Stimulated activated CD4-positive, alpha-beta T cell treated with anti-CD3 and anti-CD28 coated beads, Interleukin-1b, Interleukin-23, amount 100 ng/mL, for 4 hours (primary cell): ENCODE measurements at places on chromosomes 7 and 10.

GRCh38 chr10:113162960-113163359 is 212.9 kb downstream of the TCF7L2 start:
- DNase-seq, result no peak

- no peak for DNase-seq
These were observed 144.1 kb downstream of the NRP1 start for GRCh38 chr10:33190406-33190805.

GRCh38 chr10:103284170-103284569 is 7.2 kb downstream of the INA start:
- DNase-seq, result no peak

DNA sequence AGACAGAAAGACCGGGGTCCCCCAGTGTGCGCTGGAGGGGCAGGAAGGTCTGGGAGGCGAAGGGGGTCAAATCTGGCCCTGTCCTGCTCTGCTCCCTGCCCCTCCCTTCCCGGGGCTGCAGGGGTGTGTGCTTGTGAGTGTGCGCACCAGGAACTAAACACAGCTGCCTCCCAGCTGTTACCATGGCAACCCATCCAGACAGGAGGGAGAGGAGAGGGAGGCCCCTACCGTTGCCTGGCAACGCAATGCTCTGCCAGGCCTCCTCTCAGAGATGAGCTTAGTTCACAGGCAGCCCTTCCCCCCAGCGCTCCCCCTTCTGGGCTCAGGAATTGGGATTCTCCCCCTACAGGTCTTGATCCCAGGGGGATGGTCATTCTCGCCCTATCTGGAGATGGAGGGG is 6.1 kb downstream of the NYAP1 start:
- DNase-seq, result no peak

- DNase-seq, result no peak
These were observed 110.3 kb downstream of the ZNF248 start for GRCh38 chr10:37747081-37747480.

- DNase-seq, result no peak
These were observed 49.2 kb downstream of the GSDME start for GRCh38 chr7:24707988-24708615.

- no peak for DNase-seq
These were observed 38.1 kb upstream of the CDHR3 start for GRCh38 chr7:105924945-105925344.

DNA sequence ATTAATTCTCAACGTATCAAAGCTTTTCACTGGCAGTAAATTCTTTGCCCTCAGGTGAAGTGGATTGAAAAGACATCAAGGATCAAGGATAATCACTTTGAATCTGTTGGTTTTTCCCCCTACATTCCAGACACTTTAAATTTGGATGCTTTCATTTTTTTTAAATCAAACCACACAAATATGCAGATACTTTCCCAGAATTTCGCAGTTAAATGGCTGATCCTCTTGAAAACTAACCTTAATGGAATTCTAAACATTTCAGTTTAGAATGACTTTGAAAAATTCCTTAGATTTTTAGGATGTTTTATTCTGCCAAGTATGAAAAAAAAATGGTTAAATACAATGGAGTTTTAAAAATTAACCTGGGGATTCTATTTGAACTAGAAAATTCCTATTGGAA is 325.9 kb downstream of the GFRA1 start:
- no peak for DNase-seq

DNA sequence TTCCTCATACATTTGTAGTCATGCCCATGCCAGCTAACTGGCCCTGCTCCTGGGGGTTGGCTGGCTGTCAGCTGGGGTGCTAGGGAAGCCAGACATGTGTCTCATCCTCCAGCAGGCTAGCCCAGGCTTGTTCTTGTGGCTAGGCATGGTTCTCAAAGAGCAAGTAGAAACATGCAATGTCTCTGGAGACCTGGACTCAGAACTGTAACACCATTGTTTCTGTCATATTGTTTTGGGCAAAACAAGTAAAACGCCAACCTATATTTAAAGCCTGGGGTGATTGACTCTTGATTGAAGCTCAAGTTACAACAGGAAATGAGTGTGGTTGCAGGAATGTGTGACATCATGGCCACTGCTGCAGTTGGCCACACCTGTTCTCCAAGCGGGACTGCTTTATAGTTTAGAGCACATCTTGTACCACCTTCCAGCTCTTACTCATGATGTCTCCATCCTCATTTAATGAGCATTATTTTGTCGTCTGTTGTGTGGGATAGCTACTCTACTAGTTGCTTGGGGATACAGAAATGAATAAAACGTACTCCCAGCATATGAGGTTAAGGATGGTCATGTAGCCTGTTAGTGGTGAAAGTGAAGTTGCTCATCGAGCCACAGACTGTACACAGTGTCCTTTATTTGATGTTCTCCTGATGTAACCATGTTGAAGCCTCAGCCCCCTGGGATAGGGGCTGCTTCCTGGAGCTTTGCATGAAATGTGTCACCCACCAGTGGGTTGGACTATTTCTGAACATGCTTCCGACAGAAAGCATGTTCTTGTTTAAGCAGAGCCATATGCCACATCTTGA is 168.4 kb downstream of the SORCS3 start:
- DNase-seq, result no peak

- DNase-seq, result no peak
These were observed 31.6 kb downstream of the SLIT1 start for GRCh38 chr10:97154162-97154561.

GRCh38 chr10:131161087-131161486 is 150.4 kb downstream of the TCERG1L start:
- DNase-seq, result no peak

DNA sequence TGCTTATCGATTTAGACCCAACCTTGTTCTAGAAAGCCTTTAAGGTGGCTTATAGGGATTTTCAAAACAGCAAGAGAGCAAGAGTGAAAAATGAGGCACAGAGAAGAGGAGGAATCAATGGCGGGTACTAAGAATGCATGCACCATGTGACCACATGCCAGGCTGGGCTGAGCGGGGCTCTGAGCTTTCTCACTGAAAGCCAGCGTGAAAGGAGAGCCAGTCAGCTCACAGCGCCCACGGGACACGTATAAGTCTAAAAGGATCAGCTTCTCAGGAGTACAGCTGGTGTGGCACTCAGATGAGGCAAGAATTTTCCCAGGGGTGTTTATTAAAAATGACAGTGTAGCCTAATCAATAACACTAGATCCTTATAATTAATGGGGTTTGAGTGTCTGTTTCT is 114.3 kb downstream of the SLIT1 start:
- DNase-seq, result no peak

DNA sequence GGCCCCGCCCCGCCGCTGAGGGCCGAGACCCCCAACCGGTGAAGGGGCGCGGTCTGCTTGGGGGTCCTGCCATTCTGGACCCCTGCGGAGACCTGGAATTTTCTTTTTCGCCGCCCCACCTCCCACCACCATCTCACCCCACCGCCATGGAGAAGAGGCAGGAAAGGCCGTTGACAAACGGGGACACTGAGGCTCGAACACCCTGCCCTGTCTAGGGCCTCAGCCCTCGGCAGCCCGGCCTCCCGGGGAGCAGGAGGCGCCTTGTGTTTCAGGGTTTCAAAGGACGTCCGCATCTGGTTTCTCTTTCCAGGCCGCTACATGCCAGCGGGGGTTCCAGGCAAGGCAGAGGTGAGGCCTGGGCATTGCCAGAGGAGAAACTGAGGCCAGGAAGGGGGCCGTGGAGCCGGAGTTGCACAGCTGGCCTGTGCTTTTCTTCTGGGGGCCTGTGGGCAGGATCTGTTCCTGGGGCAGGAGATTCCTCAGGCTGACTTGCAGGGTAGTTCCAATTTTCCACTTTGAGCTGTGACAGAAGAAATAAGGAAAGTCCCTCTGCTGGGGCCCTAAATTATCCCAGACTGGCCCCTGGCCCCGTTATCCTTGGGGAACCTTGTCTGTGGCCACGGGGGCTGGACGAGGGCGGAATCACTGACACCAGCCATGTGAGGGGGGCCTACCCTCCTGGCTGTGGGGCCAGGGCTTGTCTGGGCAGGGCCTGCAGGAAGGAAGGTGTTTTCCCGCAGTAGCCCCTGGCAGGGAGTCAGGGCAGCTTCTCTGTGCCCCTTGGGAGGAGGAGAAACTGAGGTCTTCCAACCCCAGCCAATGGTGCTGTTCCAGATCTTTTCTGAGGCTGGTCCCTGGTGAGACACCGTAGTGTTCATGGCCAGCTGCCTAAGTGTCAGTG is 900 bp upstream of the MICALL2 start:
- DNase-seq, result no peak

DNA sequence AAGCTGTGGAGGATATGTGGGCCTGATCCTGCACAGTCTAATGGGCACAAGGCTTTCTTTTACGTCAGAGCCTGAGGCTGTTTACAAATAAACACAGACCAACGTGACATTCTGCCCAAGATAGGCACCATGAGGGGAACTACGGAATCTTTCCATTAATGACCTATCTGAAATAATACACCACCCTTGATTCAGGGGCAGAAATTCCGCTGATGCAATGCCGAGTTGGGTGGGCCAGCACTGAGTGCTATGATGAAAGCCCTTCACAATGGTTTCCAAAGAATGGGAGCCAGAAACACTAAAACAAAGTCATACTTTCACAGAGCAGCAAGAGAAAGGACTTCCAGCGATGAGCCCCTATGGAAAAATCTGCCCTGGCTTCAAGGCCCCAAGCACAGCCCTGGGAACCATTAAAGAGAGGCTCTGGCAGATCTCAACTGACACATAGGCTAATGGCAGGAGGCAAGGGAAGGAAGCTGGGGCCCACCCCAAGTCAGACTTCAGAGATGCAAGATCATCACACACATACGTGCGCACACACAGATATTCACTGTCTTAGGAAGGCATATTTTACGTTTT is 72.2 kb upstream of the DLX6 start:
- DNase-seq, result no peak

GRCh38 chr7:134101716-134102115 is 25.4 kb upstream of the LRGUK start:
- DNase-seq, result no peak

DNA sequence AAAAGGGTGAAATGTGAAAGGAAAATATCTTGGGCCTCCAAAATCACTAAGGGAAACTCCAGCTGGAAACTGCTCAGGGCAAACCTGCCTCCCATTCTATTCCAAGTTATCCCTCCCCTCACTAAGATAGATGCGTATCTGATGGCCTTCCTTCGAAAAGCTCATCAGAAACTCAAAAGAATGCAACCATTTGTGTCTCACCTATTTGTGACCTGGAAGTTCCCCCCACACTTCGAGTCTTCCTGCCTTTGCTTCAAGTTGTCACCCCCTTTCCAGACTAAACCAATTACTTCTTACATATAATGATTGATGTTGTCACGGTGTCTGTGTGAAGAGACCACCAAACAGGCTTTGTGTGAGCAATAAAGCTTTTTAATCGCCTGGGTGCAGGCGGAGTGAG is 69.3 kb downstream of the ST8SIA6 start:
- no peak for DNase-seq

DNA sequence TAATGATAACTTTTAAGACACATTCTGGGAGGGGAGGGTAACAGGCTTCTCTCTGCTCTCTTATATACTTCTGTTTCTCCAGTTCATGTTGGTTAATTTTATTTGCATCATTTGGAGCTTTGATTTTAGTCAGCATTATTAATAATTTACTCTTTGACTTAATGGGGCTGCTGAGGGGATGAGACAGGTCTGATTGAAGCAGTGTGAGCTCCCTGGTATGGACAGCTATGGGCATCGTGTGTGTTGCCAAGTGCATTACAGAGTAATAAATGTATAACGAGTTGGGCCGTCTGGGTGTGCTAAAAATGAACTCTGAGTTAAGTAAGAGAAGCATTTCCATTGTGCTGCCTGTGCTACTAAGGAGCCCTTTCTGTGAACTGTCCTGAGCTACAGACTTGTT is 31.7 kb upstream of the IKZF1 start:
- no peak for DNase-seq

GRCh38 chr7:157975401-157976372 is 611.9 kb downstream of the PTPRN2 start:
- no peak for DNase-seq

- DNase-seq, result no peak
These were observed 3.4 kb downstream of the H2BK1 start for GRCh38 chr7:151206914-151207313.

GRCh38 chr10:19931894-19932590 is 115.8 kb downstream of the PLXDC2 start:
- no peak for DNase-seq

GRCh38 chr7:151403764-151404163 is 6.1 kb downstream of the WDR86 start:
- DNase-seq, result no peak

- no peak for DNase-seq
These were observed 31.3 kb upstream of the C10orf53 start for GRCh38 chr10:49647985-49648795.

- no peak for DNase-seq
These were observed 22.6 kb upstream of the PSAP start for GRCh38 chr10:71873582-71874211.

DNA sequence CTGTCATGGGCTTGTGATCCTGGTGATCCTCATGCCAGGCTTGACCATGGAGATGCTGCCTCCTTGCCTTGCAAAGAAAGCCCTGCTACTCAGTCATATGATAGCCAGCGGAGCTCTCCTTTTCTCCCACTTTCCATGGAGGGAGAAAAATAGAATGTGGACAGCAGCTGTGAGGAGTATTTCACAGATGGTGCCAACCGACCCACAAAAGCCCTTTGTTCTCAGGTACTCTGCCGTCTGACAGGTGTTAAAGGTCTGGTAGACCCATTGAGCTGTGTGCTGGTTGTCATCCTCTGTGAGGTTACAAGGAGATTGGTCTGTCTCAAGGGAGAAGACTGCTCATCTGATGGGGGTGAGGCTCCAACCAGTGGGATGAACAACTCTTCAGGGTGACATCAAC is 29.5 kb upstream of the COBL start:
- DNase-seq, result no peak
